Osteocyte (in vitro differentiated cells): ENCODE measurements at places on chromosomes 16 and 17.

- DNase-seq = no peak
These were observed 1.1 kb upstream of the PKMYT1 start for GRCh38 chr16:2981177-2981898.

DNA sequence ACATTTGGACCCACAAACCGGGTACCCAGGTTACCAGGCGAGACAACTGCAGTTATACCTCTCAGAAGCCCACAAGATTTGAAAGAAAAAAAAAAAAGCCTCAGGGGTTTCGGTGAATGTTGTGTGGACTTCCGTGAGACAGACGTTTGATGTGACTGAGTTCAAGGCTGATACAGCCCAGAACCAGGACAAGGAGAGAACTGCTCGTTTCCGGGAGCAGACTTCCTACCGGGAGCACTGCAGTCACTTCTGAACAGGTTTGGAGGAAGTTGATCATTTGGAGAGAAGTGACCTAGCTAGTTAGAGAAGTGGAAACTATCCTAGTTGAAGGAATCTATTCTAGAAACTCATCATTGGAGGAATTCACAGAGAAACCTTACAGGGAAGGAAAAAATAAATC is 847 bp downstream of the CKLF start:
- DNase-seq = no peak

- no peak for DNase-seq
These were observed 179.1 kb upstream of the CHMP6 start for GRCh38 chr17:80812362-80813088.

DNA sequence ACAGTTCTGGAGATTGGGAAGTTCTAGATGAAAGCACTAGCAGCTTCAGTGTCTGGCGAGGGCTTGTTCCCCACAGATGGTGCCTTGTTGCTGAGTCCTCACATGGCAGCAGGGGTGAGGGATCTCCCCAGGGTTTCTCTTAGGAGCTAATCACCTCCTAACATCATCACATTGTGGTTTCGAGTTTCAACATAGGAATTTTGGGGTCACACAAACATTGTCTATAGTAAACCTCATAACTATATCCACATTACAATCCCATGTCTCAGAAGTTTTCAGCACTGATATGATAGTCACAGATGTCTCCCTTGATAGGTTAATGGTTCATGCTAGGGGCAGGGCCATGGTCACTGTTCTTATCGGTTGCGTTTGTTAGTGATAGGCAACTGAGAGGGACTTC is 13.8 kb downstream of the CLUAP1 start:
- no peak for DNase-seq

GRCh38 chr17:50443505-50443974 is 17.5 kb downstream of the ACSF2 start:
- no peak for DNase-seq

DNA sequence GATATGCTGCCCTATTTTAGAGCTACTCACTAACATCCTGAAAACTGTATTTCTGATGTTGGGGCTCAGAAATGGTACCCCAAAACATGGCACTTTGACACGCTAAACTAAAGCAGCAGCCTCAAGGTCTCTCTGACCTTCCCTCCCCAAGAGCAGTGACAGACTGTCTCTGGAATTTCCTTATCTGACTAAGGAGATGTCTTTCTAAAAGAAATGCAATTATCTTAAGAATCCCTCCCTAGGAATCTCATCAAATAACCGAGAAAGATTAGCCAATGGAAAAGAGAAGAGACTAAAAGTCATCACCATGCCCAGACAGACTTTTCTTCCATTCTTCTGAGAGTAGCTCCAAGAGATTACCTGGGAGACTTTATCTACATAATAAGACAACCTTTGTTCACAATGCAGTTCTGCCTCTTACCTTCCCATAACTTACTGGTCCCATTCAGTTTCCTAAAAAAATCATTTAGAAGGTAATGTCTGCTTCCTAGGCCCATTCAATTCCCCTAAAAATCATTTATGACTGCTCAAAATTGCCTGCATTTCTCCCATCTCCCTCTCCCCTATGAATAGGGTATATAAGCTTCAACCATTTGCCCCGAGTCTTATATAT is 123.9 kb downstream of the CPPED1 start:
- DNase-seq = no peak

GRCh38 chr17:41631898-41632285 is 7.5 kb upstream of the KRT17 start:
- no peak for DNase-seq

DNA sequence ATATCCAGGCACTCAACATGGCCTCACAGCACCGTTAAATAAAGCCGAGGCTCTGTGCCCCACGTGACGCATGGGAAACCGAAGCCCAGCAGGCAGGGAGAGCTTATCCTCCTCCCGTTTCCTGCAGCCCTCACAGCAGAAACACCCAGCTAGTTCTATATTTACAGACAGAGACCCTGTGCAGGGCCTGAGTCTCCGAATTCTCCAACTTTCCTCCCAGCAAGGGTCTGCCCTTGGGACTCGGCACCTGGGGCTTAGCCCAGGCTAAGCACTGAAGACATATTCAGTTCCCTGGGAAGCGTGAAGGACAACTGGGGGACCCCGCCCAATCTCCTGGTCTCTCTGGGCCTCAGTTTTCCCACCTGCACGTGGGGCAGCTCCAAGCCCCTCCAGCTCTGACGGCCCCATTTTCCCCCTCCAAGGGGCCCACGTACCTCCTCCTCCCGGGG is 29.2 kb downstream of the TRPV3 start:
- DNase-seq = no peak

- no peak for DNase-seq
These were observed 25.8 kb upstream of the KSR1 start for GRCh38 chr17:27430383-27430840.

DNA sequence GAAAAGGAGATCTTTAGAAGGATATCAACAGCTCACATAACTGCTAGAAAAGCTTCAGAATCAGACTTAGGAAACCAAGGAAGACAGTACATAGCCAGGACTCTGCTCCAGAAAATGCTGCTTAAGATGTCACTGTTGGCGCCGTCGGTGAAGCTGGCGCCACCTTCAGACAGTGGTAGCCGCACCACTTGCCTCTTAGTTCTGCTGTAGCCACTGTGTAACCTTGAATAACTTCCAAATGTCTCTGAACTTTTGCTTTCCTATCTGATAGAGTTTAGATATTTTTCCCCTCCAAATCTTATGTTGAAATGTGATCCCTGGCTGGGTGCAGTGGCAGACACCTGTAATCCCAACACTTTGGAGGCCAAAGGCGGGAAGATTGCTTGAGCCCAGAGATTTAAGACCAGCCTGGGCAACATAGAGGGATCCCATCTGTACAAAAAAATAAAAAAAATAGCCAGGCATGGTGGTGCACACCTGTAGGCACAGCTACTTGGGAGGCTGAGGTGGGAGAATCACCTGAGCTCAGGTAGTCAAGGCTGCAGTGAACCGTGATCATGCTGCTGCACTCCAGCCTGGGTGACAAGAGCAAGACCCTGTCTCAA is 6.3 kb upstream of the USP31 start:
- DNase-seq = peak; percentile 15

- peak; percentile 77 for DNase-seq
These were observed 7.7 kb downstream of the CCL3L1 start for GRCh38 chr17:36188891-36189306.

DNA sequence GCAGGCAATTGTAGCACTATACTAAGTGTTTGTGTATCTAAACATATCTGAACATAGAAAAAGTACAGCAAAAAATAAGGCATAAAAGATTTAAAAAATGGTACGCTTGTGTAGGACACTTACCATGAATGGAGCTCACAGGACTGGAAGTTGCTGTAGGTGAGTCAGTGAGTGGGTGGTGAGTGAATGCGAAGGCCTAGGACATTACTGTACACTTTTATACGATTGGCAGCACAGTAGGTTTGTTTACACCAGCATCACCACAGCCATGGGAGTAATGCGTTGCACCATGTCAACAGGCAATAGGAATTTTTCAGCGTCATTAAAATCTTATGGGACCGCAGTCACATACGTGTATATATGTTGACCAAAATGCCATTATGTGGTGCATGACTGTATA is 45.6 kb downstream of the DNAH9 start:
- DNase-seq = no peak

- no peak for DNase-seq
These were observed 10.2 kb upstream of the BCAR1 start for GRCh38 chr16:75261590-75262078.

- no peak for DNase-seq
These were observed 14.2 kb upstream of the PEMT start for GRCh38 chr17:17605729-17606088.

- DNase-seq = no peak
These were observed 18.9 kb downstream of the KSR1 start for GRCh38 chr17:27475070-27475673.

- no peak for DNase-seq
These were observed 44.2 kb downstream of the HELZ start for GRCh38 chr17:67200727-67201301.

DNA sequence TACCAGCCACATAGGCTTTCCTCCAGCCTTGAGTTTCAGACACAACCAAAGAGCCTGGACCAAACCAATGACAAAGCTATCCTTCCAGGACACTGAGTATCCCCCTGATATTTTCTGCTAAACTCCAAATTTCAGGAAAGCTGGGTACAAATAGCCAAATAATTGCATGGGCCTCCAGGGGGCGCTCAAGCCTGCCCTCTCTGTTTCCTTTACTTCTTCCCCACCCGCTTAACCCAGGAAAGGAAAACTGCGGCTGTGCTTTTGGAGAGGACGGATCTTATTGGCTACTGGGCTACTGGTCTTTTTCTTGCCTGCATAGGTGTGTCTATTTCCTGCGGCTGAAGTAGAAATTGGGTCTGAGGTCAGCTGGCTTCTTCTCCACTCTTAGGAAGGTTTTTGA is 30.1 kb downstream of the GNGT2 start:
- DNase-seq = no peak

GRCh38 chr16:89175280-89176146 is 4.0 kb downstream of the CDH15 start:
- no peak for DNase-seq

GRCh38 chr16:47375423-47375822 is 85.4 kb downstream of the ITFG1 start:
- DNase-seq = no peak

- no peak for DNase-seq
These were observed 393 bp downstream of the RNF166 start for GRCh38 chr16:88705801-88706228.

DNA sequence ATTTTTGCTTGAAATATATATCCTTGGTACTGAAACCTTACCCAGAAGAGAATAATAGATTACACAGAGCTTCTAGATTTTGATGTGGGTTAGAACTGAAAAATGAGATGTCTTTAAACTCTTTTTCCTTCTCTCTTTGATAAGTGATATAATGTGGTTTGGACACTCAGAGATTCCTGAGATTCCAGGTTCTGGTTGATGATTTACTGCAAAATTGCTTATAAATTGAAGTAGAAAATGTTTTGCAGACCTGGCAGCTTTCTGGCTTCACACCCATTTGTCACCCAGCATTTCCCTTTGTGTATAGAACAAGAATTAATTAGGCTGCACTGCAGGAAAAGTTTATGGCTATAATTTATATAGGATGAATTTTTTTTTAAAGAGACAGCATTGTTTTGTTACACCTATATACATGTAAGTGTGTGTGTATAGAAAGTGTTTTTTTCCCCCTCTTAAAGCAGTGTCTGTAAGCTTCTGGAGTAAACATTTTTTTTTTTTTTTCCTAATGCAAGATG is 23.5 kb downstream of the AATF start:
- no peak for DNase-seq

DNA sequence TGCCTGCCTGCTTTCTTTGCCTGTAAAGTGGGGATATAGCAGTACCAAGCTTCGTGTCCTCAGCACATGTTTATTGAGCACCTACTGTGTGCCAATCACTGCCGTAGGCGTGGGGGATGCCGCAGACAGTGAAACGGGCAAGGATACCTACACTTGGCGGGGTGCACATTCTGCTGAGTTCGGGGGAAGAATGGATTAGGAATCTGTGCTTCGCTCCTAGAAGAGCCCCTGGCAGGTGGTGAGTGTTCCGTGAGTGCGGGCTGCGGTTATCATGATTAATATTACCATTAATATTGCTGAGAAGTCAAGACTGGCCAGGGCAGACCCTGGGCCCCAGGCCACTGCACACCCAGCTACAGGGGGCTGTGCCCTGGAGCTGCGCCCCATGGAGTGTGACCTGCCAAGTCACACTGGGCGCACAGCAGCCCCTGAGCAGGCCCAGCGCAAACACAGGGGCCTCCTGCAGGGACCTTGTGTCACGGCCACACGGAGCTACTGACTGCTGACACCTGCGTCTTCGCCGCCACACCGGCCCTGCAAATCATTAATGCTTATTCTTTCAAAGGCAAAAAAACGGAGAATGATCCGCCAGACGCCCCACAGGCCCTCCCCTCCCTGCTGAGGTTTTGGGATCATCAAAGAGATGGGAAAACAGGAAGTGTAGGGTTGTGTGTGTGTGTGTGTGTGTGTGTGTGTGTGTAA is 213.4 kb upstream of the GSE1 start:
- no peak for DNase-seq

DNA sequence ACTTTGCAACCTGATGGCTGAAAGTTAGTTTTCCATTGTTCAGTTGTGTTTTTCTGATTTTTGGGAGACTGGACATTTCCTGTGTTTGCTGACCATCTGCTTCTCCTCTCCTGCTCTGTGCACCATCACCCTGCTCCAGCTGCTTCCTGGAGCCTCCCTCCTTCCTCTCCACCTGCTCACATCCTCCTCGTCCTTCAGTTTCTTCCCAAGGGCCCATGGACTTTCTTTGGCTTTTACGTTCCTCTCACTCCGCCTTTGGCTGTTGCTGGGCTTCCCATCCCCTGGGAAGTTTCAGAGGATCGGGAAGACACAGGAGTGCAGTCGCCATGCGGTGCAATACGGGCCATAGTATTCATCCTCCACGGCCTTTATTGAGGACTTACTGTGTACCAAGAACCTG is 61.6 kb downstream of the TNFRSF13B start:
- peak; percentile 66 for DNase-seq

- DNase-seq = peak; percentile 91
These were observed 133.8 kb upstream of the PLCG2 start for GRCh38 chr16:81645266-81645694.

DNA sequence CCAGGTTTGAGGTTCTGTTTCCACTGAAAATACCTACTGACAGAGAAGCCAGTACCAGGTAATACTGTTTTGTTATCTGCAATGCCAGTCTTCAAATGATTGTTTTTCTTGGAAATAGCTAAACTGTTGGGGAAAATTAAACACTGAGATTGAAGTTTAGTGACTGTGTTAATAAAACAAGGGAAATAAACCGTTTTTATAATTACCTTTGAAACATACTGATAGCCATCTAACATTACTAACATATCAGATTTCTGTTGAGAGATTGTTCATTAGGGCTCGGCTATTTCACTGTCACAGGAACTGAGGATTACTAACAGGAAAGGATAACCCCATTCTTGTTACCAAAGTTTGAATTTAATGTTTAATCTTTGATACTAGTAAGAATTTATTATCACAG is 42.1 kb downstream of the CYB5B start:
- DNase-seq = no peak
